ENCODE measurements at places on chromosomes 3 and 15.
A peak's percentile ranks its signal among the peaks of the same experiment; 100 is the strongest.

DNA sequence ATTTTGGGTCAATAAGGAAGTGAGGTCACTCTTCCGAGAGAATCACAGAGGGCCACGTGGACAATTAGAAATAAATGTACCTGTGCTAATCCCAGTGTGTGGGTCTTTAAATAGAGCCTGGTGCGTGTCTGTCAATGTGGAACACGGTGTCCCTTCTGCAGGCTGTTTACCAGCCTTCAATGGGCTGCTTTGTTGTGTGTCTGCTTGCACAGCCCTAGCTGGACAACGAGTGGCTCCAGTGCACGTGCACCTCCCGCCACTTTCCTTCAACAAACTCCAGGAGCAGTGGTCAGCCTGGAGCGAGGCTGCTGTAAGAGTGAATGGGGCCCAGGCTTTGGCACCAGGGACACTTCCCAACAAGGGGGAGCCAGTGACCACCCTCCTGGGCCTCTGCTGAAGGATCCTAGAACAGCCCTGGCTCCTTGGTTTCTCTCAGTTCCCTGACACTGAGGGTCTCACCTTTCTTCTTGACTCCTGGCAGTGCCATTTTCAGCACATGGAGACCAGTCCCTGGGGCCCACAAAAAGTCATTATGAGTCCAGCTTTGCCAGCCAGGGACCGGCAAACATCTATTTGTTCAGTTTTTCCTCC, 76.1 kb downstream of the ISG20 start:
- DNase-seq, result no peak

DNA sequence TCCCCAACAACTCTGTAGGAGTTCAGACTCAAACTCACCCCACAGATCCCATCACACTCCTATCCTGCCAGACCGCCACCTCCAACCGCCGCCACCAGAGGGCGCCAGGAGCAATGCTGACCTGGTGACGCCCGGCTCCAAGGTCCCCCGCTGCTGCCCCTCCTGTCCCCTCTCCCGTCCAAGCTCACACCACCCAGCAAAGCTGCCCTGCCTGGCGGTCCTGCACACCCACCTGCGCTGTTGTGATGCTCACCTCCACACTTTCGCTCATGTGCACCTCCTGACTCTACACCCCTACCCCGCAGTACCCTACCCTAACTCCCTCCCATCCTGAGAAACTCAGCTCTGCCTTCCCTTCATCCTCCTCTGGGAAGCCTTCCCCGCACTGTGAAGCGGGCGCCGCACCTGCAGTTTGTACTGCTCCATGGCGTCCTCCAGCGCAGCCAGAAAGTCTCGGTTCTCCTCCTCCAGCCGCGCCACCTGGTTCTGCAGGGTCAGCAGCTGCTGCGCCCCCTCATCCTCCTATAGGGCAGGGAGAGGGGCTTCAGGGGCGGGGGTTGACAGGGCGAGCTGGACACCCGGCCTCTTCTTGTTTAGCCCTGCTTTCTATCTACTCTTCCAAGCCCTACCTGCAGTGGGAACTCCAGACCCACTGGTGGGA, 7.9 kb downstream of the KIF7 start:
- DNase-seq, result peak; percentile 86

GRCh38 chr3:188993181-188993580, 178.6 kb upstream of the TPRG1 start:
- DNase-seq, result no peak

GRCh38 chr15:48132874-48133273, 12.1 kb downstream of the SLC24A5 start:
- no peak for DNase-seq

DNA sequence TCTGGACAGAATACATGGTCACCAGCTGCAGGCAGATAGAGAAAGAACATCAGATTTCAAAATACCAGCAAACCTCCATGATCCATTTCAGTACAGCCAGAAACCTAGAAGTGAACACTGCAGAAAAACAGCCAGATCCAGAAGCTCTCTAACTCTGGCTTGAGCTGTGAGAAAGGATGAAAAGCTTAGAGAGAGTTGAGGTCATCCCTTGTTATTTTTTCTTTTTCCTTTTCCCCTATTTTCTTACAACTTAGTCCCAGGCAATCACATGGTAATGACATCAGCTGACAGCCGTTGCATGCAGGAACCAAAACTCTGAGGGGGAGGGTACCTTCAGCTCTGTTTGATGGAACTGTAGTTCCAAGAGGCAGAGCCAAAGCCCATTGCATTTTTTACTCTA, 113.2 kb downstream of the TCF12 start:
- DNase-seq, result no peak

DNA sequence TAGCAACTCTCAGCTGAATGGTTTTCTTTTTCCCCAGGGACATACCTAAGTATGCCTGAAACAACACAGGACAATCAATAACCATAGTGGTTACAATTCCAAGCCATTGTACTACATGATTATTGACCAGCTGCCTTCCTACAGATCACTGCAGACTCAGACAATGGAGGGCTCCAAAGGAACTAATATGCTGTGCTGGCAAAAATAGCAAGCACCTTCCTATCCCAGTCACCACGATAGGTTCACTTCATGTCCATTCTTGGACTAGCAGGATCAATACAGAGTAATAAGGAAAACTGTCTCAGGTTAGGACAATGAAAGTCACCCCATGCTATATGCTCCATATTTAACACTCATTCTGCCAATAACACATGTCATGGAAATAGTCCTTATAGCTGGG, 17.5 kb upstream of the TM4SF19 start:
- no peak for DNase-seq

DNA sequence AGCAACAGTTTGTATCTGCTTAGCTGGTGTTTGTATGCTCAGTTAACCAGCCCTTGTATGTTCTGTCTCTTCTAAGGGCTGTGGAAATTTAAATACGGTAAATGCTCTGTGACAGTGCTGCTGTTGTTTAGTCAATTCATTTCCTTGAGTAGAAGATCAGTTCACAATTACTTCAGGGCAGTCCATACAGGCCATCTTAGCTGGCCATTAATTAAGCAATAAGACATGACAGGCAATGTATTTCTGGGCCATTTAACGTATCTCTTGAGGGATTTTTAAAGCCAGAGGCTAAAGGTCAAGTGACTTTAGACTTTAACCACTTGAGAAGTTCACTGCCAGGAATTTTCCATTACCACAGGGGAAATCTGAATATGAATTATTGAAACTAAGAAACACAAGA, 351.8 kb downstream of the ZIC1 start:
- no peak for DNase-seq

- DNase-seq, result no peak
Observed at GRCh38 chr15:44317423-44318058, 29.0 kb downstream of the GOLM2 start.

GRCh38 chr15:28977377-28978010, 91.7 kb downstream of the APBA2 start:
- DNase-seq, result no peak

DNA sequence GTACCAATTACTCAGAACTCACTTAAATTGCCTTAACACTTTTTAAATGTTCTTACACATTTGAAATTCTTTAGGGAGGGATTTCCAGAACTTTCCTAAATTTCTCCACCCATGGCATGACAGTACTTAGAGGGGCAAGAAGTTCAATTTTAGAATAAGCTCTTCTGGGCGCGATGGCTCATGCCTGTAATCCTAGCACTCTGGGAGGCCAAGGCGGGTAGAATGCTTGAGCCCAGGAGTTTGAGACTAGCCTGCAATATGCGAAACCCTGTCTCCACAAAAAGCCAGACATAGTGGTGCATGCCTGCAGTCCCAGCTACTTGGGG, 10.6 kb downstream of the FAM131A start:
- no peak for DNase-seq

- DNase-seq, result no peak
Observed at GRCh38 chr3:48467110-48467454, 20.5 kb downstream of the ATRIP start.

DNA sequence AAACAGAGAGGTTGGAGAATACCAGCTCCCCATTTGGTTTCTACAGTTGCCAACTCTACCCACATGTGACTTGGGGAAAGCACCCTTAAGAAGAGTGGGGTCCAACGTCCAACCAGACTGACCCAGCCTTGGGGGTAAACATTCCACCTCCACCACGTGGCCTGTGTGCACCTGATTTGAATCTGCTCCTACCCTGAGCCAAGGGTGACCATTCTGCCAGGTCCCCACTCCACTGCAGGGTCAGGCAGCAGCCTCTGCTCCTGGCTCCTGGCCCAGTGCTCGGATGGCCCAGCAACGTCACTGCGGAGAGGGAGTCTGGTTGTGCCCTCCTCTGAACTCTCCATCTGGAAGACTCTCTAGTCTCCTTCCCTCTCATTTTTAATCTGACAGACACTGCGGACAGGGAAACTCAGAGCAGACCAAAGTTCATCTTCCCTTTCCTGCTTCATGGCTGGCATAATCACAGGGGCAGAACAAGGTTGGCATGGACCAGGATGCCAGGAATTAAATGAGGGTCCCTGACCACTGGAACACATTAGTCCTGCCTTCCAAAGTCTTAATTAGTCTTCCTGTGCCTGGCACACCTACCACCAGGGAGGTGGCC, 29.4 kb downstream of the FHIT start:
- DNase-seq, result no peak

DNA sequence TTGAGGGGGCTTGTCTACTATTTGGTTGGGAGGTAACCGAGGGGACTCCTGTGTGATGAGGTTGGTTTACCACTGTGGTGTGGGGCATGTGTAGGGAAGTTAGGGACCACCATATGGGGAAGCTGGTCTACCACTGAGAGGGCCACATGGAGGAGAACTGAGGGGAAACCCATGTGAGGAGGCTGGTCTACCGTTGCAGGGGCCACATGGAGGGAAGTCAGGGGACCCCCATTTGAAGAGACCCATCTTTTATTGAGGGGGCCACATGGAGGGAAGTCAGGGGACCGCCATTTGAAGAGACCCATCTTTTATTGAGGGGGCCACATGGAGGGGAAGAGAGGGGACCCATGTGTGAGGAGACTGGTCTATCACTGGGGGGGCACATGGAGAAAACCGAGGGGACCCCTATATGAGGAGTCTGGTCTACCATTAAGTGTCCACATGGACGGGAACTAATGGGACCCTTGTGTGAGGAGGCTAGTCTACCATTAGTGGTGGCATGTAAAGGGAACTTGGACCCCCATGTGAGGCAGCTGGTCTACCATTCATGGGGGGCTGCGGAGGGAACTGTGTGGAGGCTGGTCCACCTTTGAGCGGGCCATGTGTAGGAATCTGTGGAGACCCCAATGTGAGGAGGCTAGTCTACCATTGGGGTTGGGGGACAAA, 165.5 kb downstream of the FBLN2 start:
- peak; percentile 31 for DNase-seq

DNA sequence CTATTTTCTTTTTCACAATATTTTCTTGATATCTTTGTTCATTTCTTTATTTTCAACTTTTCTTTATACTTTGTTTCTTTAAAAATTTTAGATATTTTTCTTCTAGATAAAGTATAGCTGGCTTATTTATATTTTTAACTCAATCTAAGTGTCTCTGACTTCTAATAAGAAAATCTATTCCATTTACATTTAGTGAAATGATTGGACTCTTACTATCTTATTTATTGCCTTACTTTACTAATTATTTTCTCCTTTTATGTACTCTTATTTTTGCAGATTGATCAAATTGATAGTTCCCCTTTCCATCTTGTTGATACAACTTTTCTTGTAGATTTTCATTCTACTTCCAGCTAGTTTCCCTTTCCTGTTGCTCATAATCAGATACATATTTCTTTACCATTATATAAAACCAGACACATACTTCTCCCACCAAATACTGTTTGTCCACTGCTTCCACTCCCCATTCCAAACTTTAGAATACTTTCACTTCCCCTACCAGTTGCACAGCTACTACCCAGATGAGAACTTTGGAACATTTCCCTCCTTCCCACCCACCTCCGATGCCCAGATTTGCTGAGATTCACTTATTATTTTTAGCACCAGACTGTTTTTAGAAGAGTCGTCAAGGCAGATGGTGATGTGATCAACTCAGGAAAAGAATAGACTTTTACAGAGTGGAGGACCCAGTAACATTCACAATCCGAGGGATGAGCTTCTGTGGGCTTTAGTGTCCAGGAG, 151.5 kb downstream of the LIPC start:
- no peak for DNase-seq

GRCh38 chr15:26937134-26937533, 33.8 kb upstream of the GABRG3 start:
- DNase-seq, result no peak

DNA sequence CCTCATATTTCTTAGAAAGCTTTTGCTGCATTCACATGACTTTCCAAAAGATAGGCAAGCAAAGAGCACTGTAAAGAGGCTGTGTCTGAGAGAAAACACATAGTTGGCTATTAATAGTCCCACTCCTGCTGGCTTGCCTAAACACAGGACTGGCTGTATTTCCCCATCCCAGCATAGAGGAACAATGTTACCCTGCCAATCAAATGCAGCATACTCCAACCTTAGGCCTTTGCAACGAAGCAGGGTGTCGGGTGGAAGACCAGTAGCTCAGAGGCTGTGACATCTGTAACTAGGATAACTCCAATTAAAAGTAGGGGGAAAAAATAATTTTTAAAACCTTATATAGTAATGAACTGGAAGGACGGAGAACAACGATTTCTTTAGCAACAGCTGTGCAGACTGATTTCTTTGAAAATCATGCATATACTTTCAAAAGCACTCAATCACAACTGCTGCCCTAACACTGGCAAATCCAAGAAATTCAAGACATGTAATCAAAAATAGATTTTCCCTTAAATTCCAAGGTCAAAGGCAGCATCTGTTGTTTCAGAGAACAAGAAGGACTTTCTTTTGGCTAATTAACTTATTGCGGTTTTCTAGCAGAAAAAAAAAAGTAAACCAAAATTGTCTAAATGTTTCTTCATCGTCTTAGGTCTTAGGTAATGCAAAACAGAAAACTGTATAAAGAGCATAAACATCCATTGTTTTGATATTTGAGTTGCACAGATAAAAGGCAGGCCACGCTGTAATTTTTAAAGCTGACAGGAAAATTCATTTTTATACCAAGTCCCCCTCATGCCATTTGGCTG, 139.3 kb downstream of the TNIK start:
- no peak for DNase-seq

DNA sequence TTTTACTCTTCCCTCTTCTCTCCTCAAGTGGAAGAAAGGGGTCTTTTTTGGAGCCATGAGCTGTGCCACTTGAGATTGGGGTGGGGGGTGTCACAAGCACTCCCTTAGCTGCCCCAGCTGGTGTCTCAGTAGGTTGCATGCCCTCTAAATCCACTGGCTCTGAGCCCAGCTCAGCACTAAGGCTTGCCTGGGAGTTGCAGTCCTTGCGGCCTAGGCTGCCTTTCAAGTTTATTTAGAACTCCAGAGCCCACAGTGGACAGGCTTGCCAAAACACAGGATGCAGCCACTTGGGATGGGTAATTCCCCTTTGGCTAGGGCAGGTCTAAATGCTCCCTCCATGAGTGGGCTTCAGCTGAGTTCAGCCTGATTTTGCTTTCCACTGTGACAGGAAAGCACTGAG, 24.7 kb downstream of the C3orf20 start:
- DNase-seq, result no peak

- DNase-seq, result no peak
Observed at GRCh38 chr3:102733791-102734563, 299.2 kb downstream of the ZPLD1 start.
